ENCODE measurements at places on chromosomes 5 and 9.

DNA sequence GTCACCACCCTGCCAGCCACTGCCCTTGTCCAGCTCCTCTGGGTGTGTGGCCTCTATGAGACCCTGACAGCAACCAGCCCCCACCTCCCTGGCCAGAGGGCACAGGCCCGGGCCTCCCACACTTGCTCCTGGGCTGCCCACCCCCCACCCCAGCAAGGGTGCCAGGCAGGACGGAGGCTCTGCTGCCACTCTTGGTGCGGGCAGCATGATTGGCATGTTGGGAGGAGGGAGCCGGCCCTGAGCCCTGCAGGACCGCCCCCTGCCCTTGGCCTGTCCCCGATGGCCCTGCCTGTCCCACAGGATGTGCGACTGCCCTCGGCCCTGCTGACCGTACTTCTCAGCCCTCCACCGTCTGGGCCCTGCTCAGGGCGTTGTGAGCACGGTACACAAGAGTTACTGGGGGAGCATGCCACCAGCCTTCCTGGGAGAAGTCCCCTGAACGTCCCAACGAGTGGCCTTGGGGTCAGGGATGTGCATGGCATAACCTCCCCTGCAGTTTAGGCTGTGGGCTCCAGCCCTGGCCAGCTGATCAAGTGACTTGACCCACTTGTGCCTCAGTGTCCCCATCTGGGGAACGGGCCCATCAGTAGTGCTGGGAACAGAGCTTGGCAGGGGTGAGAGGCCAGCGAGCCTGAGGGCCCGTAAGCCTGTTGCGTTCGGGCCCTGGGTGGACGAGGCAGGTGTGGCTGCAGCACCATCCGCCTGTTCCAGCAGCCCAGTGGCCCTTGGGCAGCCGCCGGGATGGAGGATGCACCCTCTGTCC, 16.0 kb downstream of the GPSM1 start:
- no peak for DNase-seq

DNA sequence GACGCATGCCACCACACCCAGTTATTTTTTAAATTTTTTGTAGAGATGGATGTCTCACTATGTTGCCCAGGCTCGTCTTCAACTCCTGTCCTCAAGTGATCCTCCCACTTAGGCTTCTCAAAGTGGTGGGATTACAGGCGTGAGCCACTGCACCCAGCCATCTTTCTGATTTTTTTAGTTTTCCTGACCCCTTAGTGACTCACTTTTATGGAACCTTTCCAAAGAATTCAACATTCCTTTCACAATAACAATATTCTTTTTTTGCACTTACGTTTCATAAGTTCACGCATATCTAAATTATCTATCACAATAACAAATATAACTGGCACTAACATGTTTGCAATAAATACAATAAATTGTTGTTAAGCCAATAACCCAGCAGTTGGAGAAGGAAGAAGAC, 8.5 kb downstream of the ELOVL7 start:
- no peak for DNase-seq

DNA sequence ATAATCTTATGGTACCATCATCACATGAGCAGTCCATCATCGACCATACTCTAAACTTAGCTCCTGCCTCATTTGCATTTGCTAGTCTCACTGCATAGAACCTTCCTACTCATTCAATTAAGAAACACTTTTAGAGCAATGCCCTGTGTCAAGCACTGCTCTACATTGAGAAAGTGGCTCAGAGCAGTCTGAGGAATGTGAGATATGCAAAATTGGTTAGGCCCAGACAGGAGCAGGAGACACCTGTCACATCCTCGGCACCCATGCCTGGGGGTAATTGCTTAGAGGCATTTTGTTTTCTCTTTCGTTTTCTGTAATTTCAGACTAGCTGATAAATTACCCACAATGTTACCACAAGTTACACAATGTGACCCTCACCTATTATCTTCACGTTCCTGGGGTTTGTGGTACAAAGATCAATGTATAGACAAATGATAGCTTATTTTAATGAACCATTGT, 4.9 kb upstream of the RARS1 start:
- DNase-seq, result no peak

GRCh38 chr5:96717874-96718273, 55.7 kb downstream of the CAST start:
- DNase-seq, result no peak

DNA sequence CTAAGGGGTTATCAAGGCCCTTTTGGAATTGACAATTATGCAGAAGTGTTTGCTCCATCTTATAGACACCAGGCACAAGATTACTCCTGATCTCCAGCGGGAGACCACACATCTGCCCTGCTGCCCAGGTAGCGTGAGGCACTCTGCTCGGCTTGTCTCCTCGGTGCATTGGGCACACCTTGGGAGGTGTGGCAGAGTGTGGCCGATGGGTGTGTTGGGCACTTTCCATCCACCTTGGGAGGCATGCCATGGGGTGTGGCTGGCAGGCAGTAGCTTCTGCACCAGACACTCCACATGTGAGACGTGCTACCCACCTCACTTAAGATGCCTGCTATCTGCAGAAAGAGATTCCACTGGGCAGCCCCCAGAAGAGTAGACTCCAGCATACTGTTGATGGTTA, 54.1 kb downstream of the GADD45G start:
- DNase-seq, result no peak

- DNase-seq, result no peak
Measured at GRCh38 chr9:127163409-127163808, 41.0 kb upstream of the ANGPTL2 start.

GRCh38 chr5:38379350-38379937, 121.1 kb downstream of the EGFLAM start:
- no peak for DNase-seq

- DNase-seq, result no peak
Measured at GRCh38 chr9:75939536-75940111, 49.2 kb downstream of the PCSK5 start.

GRCh38 chr5:43634621-43635020, 31.6 kb downstream of the NNT start:
- DNase-seq, result no peak

DNA sequence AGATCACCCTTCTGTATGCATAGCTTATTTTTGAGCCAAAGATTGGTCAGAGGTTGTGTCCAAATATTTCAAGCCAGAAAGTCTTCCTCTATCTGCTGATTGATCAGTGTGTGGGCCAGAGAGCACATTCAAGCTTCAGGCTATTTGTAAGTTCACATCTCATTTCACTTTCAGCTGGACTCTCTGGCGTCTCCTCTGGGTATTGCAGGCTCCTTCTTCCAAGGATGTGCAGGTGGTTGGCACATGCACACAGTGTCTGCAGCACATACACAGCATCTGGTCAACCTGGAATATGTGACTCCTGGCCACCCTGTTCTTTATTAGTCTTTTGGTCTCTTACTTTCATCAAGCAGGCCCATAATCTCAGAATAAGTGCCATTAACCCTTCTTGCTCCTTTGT, 516.1 kb downstream of the ANXA1 start:
- no peak for DNase-seq

DNA sequence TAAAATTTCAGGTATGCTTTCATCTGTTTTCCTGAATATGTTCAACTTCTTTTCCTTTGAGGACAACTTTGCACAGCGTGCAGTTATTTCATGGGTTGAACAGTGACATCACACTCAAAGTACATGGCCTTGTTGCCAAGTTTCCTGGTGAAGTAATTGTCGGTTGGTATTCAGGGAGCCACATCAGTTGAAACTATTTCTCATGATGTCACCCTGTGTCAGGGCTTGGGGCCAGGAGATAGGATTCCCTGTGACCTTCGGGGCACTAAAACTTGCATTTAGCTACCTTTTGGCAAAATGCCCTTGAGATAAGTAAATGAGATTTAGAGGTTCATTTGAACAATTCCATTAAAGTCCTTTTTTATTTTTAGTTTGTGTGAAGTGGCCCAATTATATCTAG, 383.9 kb downstream of the SH3GL2 start:
- no peak for DNase-seq

DNA sequence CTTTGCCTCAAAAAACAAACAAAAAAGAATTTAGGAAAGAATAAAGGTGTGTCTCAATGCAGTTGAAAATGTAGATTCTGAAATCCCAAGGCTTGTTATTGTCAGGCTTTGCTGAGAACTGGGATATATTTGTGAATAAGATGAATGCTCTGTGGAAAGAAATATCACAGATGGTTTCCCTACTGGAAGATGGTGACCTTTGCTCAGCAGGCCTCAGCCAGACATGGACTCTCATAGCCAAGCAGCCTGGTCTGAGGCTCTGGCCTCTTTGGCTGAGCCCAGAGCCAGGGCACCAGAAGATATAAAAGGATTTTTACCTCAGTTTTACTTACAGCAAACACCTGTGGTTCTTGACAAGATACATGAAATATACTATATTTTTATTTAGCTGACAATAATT, 37.1 kb downstream of the AGXT2 start:
- no peak for DNase-seq

- DNase-seq, result no peak
Measured at GRCh38 chr5:157444224-157444623, 15.8 kb upstream of the NIPAL4 start.
